ACHN (cell line): ENCODE measurements at places on chromosomes 6 and 20.

GRCh38 chr6:95587989-95588388 is 10.7 kb downstream of the MANEA start:
- no peak for DNase-seq

DNA sequence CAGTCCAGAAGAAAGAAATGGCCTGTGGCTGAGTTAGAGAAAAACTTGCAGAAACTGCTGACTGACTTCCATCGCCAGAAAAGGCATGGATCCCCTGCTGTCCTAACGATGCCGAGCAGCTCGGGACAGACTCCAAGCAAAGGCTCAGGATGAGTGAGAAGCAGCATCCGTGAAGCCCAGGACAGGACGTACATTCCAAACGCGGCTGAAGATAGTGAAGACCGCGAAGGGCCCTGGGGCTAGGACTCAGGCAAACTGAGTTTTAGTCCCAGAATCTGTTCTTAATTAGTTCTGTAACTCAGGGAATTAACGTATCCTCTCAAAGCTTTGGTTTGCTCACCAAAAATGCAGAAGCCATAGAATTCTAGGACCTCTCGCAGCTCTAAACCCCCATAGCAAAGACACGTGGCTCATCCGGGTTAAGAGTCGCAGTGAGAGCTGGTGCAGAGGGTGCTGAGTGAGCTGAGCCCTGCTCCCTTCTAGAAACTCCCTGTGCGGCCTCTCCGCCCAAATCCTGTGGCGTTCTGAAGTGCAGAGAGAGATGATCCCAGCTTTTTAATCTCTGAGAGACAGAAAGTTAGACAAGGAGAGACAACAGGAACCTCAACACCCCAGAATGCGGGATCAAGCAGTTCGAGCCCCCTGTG is 132.9 kb upstream of the THBS2 start:
- DNase-seq = no peak

GRCh38 chr6:39421383-39422225 is 99.1 kb upstream of the KCNK16 start:
- DNase-seq = no peak

GRCh38 chr20:49521356-49521755 is 38.9 kb upstream of the KCNB1 start:
- no peak for DNase-seq

DNA sequence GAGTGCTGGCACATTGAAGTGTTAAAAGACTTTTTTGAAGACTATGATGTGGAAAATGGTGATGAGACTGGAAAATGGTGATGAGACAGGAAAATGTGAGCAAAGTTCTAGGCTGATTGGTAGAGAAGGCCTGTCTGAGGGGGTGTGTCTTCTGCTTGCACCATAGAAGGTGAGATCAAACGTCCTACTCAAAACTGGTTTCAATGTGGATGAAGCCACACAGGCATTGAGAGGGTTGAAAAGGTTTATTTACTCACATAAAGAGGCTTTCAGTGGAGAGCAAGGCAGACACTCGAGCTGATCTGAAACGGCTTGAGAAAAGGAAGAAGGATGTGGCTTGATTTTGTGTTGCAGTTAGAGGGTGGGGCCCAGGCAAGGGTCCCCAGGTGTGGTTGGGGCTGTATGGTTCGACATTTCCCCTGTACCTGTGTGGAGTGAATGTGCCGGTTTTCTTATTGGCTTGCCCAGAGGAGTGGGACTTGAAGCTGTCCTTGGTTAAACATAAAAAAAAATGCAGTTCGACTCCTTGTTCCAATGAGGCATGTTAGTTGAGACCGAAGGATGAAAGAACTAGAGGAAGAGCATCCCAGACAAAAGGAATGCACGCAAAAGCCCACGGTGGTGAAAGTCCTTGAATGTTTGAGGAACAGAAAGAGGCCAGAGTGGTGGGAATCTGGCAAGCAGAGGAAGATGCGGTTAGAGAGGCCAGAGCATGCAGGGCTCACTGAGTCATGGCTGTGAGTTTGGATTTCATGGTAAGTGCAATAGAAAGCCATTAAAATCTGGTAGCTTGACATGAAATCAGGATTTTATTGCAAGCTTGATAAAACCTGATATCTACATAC is 172.3 kb downstream of the EPM2A start:
- DNase-seq = no peak

DNA sequence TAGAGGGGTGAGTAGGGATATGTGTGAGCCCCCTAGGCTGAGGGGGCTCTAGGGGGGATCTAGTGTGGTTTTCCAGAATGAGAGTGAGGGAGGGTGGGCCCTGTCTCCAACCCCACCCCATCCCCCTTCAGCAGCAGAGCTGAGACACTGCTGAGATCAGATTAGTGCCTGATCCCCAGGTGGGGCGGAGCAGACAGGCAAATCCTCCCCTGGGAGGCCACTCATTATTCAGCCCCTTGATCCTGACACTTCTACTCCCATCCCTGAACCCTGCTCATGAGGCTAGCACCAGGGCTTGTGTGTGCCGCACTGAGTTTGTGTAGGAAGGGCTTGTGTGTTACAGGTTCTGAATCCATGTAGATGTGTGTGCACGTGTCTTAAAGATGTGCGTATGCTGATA is 42.5 kb downstream of the SPDEF start:
- DNase-seq = no peak

DNA sequence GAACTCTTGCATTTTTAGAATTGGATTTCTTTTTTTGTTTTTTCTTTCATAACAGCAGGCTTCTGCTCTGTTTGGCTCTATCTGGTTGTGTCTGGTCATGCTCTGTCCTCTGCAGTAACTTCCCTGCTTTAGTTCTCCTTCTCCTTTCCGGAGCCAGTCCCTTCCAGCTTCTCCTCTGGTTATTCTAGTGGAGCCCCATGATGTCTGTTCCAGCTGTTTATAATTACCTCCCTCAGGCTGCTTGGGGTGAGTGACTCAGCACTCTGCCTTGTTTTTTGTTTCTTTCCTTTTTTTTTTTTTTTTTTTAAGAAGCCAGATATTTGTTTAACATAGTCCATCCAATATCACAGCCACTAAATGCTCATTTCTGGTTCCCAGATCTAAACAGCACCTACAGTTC is 409.6 kb downstream of the MAFB start:
- DNase-seq = no peak

GRCh38 chr6:87407561-87407900 is 241 bp upstream of the CFAP206 start:
- peak; percentile 53 for DNase-seq

DNA sequence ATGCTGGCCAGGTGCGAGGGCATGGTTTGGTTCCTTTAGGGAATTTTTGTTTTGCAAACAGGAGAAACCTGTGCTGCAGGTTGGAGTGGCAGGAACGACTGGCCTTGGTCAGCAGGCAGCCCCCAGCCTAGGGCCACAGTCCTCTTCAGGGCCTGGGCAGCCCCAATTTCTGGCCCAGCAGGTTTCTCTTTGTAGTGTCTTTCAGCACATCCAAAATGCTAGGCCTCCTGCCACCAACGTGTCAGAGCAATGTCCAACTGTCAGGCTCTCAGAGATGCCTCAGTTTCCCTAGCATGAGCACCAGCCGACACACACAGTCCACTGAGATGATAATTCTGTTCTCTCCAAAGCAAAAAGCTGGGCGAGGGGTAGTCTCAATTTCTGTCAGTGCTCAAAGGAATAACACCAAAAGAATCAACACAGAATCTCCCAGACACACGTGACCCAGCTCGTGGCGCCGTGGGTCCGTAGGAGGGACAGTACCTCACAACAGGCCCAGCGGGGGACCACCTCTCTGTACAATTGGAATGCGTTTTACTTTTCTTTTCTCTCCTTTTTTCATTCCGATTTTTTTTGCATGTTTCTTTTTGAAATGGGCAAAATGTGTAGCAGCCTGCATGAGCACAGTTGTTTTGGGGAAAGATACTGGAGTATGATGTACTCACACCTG is 125.9 kb downstream of the TAF4 start:
- DNase-seq = no peak

DNA sequence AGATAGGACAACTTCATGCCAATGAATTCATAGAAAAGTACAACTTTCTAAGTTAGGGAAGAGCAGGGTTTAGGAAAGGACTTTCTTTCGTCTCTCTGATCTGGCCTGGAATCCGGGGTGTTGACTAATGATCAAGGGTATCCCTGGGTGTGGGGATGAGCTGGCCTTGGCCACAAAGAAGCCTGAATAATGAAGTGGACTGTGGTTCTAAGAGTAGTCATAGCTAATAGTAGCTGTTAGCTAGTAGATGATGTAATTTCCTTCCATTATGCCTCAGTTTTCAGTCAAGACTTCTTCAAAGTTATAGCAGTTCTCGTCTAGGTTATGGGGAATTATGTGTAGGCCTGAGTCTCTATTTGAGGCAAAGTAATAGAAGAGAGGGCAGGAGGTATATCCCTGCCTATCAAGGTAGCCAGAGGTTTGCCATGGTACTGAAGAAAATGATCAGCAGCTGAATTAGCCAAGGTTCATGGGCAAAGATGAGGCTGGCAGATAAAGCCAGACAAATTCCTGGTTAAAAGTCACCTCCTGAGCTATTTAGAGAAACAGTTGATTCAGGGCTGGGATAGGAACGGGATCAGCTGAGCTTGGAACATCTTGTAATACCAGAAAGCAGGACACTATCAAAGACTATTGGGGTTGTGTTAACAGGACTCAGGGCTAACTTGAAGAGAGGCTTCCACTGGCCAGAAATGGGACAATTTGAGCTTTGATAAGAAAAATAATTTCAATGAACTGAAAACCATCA is 18.7 kb upstream of the TRPC4AP start:
- peak; percentile 33 for DNase-seq

DNA sequence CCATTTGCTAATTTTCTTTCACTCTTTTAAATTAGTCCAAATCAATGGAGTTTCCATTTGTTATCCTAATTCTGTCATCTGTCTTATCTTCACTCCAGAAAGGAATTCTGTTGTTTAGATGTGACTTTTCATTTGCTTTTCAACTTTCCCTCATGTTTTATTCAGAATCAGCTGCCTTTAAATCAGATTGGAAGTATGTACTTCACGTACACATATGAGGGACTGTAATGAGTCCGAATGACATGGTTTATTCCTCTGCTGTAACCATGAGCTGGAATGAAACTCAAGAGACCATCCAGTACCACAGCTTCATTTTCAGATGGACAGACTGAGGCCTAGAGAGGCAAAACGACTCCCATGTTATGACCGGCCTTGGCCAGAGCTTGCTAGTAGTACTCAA is 302.3 kb downstream of the KIF16B start:
- DNase-seq = no peak

- DNase-seq = no peak
Observed at GRCh38 chr6:53238311-53238710, 89.7 kb upstream of the GCM1 start.

GRCh38 chr6:22717915-22718314 is 148.5 kb downstream of the HDGFL1 start:
- no peak for DNase-seq

- no peak for DNase-seq
Observed at GRCh38 chr20:42549496-42549895, 640.2 kb downstream of the PTPRT start.

DNA sequence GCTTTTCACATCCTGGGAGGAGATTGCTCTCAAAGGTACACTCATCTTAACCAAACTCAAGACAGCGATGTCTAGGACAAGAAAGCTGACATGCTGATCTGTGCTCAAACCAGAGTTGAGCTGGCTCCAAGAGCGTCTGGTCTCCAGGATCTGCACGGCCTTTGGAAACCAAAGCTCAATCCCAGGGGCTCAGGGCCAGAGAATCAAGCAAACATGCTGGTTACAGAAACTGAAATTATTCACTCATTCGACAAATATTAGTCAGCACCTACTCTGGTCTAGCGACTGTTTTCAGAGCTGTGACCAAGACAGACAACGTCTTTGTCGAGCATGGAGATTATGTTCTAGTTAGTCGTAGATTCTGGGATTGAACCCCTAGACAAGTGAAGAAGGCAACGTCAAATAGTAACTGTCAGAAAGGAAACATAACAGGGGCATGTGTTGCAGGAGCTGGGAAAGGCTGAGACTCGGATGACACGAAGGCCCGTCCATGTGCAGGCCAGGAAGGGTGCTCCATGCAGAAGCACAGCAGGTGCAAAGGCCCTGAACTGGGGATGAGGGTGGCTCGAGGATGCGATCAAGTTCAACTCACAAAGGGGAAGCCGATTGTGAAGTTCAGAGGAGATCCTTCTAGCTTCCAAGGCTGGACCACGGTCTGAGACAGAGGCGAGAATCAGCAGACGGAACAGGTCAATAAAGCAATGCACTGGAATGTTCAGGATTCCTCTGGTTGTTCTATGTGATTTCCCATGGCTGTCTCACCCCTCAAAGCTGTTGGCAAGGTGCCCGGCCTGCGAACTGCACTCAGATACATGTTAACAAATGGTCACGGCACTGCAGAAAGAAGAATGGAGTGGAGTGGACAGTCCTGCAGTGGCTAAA is 12.5 kb upstream of the PCK1 start:
- no peak for DNase-seq

DNA sequence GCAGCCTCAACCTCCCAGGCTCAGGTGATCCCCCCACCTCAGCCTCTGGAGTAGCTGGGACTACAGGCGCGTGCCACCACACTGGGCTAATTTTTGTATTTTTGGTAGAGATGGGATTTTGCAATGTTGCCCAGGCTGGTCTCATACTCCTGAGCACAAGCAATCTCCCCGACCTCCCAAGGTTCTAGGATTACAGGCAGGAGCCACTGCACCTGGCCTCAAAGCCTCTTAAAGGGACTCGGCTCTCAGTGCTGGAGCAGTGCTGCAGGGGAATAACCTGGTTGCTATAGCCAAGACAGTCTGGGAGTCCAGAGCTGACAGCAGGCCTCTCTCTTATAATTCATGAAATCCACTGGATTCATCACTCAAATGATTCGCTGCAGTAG is 17.0 kb downstream of the GHRH start:
- no peak for DNase-seq

DNA sequence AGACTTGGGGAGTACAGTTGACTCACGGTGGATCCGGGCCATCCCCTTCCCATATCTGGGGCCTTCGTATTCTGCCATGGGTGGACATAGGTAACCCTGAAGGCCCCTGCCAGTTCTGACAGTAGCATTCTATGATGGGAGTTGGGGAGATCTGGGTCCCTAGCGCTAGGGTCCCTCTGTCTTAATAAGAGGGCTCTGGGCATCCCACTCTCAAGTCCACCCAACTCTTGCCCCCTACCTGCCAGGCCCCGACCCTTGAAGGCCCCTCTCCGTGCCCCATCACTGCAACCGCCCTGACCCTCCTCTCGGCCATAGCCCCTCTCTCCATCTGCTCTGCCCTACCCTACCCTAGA is 6.5 kb upstream of the CAPN11 start:
- no peak for DNase-seq

GRCh38 chr20:44589537-44589936 is 7.2 kb downstream of the PKIG start:
- DNase-seq = no peak

GRCh38 chr6:41967312-41968287 is 26.0 kb upstream of the CCND3 start:
- DNase-seq = peak; percentile 75

GRCh38 chr6:63844287-63844686 is 208.7 kb downstream of the PHF3 start:
- no peak for DNase-seq

GRCh38 chr20:16974855-16975162 is 226.7 kb downstream of the OTOR start:
- DNase-seq = no peak

- no peak for DNase-seq
Observed at GRCh38 chr6:70412252-70413113, 825 bp upstream of the FAM135A start.
